ENCODE measurements at places on chromosomes 16 and 17.

DNA sequence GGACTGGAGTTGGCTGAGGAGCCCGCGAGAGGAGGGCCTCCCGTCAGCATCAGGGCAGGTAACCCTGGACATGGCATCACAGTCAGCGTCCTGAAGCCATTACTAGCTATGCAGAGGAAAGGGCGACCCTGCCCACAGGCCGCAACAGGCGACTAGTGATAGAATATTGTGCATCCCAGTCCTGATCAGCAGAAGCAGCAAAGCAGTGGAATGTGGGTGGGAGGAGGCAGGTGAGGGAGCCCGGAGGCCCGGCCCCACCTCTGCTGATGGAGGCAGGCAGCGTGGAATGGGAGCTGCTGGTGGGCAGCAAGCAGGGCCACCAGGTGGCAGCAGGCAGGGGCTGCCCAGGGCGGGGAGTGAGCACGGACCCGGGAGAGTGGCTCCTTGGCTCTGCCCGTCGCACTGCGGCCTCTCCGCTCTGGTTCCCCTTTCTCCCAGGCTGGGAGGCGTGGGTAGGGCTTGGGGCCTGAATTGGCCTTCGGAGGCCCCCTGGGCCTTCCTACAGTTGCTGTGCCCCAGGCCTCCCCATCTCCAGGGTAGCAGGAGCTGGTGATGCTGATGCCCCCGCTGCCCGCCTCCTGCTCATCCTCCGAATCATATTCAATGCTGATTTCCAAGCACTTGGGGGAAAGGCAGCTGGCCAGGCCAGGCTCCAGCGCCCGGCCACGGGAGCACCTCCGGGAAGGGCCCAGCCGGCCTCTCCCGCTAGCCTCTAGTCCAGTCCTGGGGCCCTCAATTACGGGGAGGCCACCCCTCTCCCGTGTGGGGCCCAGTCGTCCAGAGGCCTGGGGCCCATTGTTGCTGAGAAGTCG lies 20.2 kb downstream of the TSPOAP1 start:
- no peak for DNase-seq

GRCh38 chr17:63181856-63182255 lies 215.8 kb downstream of the TANC2 start:
- no peak for DNase-seq

DNA sequence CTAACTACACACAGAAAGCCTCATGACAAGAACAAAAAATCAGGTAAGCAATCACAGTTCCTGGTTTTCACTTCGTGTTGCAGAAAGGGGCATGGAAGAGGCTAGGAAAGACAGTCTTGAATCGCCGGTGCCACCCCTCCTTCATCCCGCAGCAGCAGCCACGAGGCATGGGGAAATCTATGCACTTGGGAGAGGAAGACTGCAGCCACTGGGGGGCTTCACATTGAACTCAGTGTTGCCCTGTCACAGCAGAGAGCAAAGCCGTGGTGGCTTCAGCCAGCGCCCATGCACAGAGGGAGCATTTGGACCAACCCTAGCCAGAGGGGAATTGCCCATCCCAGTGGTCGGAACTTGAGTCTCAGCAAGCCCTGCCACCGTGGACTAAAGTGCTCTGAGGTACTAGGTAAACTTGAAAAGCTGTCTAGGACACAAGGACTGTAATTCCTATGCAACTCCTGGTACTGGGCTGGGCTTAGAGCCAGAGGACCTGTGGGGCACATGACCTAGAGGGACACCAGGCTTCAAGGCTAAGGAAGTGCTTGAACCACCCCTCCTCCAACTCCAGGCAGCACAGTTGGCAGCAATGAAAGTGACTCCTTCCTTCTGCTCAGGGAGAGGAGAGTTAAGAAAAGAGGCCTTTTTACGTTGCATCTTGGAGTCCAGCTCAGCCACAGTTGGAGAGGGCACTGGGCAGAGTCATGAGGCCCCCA lies 35.2 kb upstream of the ATP2C2 start:
- no peak for DNase-seq

GRCh38 chr17:20954794-20955193 lies 88.0 kb downstream of the USP22 start:
- DNase-seq = no peak

- DNase-seq = no peak
Observed at GRCh38 chr17:59899099-59899498, 6.2 kb downstream of the RPS6KB1 start.

- no peak for DNase-seq
Observed at GRCh38 chr16:17296431-17296830, 174.3 kb downstream of the XYLT1 start.

GRCh38 chr16:89349947-89350633 lies 132.6 kb downstream of the ZNF778 start:
- no peak for DNase-seq

GRCh38 chr16:57501492-57501891 lies 15.2 kb upstream of the DOK4 start:
- no peak for DNase-seq

DNA sequence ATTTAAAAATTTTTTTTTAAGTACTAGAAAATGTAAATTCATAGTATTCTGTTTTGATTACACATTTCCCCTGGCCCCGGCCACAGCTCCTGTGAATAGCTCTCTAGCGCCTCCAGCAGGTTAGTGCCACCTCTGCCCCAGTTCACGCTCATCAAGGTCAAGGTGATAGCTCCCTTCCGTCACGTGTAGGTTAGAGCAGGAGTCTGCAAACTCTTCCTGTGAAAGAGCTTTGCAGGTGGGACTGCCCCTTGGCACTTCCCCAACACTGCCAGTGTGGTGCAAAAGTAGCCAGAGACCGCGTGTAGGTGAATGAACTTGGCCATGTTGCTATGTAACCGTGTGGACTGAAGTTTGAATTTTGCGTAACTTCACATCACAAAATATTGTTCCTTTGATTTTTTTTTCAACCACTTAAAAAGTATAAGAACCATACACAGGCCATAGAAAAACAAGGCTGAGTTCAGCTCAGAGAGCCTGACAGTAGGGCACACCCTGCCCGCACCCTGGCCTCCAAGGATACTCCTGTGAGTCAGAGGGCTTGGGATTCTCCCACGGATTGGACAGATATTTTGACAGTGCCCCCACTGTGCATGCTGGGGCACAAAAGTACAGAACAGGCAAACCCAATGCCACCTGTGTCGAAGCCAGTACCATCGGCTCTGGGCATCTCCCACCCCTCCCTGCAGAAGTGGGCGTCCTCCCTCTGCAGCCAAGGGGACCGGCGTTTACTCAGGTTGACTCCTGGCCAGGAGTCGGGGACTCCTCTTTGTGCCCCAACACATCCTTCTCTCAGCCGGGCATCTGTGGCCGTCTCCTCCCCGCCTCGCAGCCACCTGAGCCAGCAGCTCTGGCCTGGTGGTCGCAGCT lies 92.0 kb upstream of the CHMP6 start:
- peak; percentile 26 for DNase-seq

DNA sequence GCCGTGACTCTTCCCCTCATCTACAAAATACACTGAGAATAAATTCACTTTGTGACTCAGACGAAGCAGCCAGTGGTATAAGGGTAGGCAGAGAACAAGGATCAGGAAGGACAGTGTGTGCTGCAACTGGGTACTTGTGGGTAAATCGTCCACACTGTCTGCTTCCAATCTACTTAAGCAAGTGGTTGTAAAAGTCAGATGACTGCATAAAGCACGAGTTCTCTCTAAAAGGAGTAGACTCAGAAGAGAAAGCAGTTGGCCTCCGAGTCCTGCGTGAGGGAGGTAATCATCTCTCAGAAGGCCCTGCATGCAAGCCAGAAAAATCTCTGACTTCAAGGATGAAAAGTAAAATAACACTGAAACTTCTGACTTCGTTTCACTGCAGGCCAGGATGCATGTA lies 43.1 kb downstream of the ANKFY1 start:
- no peak for DNase-seq

GRCh38 chr17:37661400-37662014 lies 18.3 kb upstream of the DDX52 start:
- DNase-seq = no peak

DNA sequence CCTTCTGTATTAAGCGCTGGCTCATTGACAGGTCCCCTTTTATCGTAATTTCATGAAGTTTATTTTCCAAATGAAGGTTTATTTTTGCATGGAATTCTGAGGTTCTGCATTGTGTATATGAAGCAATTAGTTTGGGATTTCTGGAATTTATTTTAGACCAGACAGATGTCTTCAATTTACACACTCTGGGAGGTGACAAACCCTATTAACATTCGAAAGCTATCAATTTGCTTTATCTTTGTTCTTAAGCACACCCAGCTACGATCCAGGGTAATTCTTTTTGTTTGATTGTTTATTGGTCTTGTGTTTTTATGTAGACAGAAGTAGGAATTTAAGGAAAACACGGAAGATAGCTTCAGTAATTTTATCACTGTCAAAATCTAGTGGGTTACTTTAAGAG lies 264.6 kb downstream of the HS3ST3A1 start:
- DNase-seq = no peak

DNA sequence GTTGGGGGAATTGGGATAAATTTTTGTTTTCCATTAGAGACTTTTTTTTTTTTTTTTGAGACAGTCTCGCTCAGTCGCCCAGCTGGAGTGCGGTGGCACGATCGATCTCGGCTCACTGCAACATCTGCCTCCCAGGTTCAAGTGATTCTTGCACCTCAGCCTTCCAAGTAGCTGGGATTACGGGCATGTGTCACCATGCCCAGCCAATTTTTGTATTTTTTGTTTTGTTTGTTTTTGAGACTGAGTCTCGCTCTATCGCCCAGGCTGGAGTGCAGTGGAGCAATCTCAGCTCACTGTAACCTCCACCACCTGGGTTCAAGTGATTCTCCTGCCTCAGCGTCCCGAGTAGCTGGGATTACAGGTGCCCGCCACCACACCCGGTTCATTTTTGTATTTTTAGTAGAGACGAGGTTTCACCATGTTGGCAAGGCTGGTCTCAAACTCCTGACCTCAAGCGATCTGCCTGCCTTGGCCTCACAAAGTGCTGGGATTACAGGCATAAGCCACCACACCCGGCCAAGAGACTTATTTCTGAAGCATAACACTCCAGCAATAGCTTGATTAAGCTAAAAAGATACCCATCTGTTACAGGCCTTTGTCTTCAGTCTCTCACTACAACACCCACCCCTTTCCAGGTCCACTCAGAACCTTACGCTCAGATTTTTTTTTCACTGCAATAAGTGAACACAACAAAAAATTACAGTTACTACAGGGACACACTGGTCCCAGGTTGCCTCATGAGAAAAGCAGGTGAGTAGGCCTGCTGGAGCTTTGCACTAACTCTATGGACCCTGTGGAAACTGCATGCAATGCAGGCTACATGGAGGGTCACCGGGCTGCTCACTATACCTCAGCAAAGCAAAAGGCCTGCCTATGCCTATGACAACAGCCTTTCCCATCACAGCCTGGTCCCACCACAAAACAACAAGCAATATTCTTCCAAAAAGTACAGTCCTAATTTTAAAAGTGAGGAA lies 34.6 kb downstream of the KANSL1 start:
- peak; percentile 18 for DNase-seq

GRCh38 chr16:49930841-49931240 lies 74.9 kb upstream of the ZNF423 start:
- DNase-seq = no peak

GRCh38 chr17:12664894-12665262 lies 812 bp upstream of the MYOCD start:
- DNase-seq = no peak

DNA sequence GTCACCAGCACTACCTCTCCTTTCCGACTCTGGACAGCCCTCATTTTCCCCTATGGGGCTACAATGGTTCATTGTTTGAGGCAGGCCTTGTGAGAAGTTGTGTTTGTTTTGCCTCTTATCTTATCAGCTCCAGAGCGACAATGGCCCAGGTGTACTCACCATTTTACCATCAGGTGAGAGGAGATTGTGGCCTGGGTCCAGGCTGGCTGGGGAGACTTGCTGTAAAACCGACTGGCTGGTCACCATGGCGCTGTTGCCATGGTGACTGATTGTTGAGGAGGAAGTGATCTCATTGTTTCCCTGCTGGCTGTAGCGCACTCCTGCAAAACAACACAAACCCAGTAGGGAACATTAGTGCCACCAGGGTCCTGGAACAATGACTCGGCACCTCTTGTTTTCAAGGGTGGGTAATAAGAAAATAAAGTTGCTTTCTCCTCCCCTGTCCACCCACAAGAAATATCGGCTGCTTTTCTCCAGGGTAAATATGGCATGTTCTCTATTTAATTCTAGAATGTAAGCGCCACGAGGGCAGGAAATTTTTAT lies 34.4 kb downstream of the HNF1B start:
- DNase-seq = peak; percentile 95

DNA sequence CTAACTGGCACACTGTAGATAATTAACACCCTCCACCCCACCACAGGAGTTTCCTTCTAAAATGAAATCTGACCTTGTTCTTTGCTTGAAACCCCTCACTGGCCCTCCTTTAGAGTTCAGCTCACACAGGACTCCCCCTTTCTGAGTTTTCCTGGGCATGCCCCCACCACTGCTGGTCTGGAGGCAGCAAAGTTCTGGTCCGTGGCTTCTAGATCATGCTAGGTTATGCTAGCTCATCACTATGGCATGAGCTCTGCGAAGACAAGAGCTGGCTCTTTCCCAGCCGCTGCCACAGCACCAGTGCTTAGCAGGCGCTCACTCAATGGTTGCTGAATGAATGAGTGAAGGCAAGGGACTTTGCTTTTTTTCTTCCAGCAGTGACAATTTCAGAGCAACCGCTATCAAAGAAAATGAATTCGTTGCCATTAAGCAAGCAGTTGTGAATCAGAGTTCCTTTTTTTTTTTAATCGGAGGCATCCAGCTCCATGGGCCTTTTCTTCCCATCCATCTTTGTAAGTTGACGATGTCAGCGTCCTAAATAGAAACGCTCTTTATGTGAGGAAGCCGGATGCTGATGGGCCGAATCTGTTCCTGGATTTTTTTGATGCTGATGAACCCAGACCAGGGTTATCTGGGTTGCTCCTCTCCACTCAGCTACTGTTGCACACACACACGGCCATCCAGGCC lies 80.8 kb upstream of the NOL11 start:
- DNase-seq = no peak

DNA sequence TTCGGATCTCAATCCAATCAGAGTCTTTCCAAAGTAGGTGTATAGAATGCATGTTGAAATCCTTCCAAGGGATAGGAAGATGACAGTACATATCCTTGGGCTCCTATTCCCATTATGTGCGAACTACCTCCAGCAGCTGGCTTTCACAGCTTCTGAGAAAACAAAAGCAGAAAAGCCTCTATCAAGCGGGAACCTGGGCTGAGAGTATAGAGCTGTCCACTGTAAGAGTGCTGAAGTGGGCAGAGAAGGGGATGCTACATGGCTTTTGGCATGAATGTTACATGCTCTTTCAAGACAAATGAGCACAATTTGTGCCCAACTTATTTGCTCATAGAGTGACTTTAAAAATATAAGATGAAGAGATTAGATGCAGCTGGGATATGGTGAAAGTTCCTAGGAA lies 993.5 kb downstream of the CDH8 start:
- no peak for DNase-seq

DNA sequence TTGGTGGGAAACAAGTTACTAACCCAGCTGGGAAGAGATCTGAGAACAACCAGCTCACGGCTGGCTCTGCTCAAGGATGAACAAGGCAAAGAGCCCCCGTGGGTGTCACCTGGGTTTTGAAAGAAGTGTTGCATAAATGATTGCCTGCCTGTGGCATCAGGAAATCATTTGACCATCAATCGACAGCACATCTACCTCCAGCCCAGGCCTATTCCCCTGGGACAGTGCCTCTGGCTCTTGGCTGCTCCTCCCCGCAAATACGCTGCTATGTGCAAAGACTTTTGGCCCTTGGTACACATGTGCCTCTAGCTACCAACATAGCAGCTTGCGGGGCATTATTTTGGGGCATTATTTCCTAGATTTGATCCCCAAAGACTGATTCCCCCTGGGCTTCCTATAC lies 39.4 kb upstream of the SMPD3 start:
- DNase-seq = no peak

GRCh38 chr17:45640141-45640850 lies 143.8 kb upstream of the CRHR1 start:
- DNase-seq = no peak

Data from NCI-H526 (cell line).